Ovary (tissue), 10 donors: ENCODE measurements at places on chromosomes 7 and 10. TPM values are rescaled to one million over a fixed set of nuclear protein-coding genes. Genes with fewer than 3 reads are reported as not detected.

- H3K4me3 ChIP-seq, result no peak overlapping the region
- H3K27me3 ChIP-seq, result no peaks in the 10 kb centered on the region
- H3K27ac ChIP-seq, result no peak overlapping the region
- DNase-seq, result no peak
Measured at GRCh38 chr10:35433851-35434426, 97.6 kb downstream of the CCNY start.

The TMEM213 gene
- total RNA-seq, result not detected

The TRIM50 gene
- total RNA-seq, result 0.26 TPM

The H2BK1 gene
- total RNA-seq, result not detected

DNA sequence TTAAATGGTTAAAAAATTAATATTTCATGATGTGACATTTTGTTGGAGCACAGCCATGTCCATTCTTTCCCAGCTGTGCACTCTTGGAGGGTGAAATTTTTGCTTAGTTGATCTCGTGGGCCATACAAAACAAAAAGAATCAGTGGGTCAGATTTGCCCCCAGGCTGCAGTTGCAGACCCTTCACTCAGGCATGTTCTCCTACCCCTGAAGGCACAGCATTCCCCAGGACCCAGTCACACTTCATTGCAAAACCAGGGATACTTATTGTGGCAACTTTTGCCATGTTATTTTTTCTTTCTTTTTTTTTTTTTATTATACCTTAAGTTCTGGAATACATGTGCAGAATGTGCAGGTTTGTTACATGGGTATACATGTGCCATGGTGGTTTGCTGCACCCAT is 6.0 kb downstream of the TAS2R40 start:
- DNase-seq, result no peak
- no peak overlapping the region for H3K27ac ChIP-seq

The OPN4 gene
- total RNA-seq, result not detected
